Activated naive CD8-positive, alpha-beta T cell treated with anti-CD3 and anti-CD28 coated beads, Interleukin-2, amount 50 U/mL, for 16 hours (primary cell): ENCODE measurements at places on chromosomes 6 and 20.

GRCh38 chr6:145312481-145312880, 422.8 kb downstream of the EPM2A start:
- no peak for DNase-seq

- no peak for DNase-seq
These were observed 674 bp downstream of the MAPK14 start for GRCh38 chr6:36028088-36028876.

GRCh38 chr6:47159763-47160162, 117.6 kb upstream of the ADGRF1 start:
- DNase-seq = no peak

DNA sequence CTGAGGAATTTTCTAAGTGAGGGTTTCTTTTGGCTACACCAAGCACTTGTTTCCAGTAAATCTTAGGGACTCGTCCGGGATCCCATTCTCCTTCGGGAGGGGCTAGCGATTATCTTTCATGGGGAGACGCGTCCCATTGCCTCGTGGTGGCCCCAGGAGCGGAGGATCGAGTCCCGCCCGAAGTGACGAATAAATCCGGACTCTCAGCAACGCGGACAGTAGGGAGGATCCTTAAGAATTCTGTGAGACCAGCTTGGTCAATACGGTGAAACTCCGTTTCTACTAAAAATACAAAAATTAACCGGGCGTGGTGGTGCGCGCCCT, 69.1 kb upstream of the PRSS16 start:
- DNase-seq = no peak

DNA sequence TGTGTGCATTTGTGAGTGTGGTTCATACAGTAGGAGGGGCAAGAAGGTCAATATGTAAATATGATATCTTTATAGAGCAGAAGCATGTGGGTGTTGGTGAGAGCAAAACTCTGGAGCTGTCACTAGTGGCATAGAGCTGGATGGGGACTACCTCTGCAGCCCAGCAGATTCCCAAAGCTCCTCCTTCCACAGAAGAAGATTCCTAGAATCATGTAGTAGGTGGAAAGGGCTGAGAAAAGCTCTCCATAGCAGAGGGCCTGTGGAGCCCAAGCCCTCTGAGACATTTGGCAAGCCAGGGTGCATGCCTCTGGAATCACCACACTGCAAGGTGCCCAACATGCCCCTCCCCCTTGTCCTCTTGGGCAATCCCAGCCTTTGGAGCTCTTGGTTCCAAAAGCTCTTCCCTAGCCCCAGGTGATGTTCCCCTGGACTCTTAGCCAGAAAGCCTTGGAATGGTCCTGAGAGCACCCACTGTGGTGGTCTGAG, 233.2 kb downstream of the LRFN2 start:
- DNase-seq = no peak

DNA sequence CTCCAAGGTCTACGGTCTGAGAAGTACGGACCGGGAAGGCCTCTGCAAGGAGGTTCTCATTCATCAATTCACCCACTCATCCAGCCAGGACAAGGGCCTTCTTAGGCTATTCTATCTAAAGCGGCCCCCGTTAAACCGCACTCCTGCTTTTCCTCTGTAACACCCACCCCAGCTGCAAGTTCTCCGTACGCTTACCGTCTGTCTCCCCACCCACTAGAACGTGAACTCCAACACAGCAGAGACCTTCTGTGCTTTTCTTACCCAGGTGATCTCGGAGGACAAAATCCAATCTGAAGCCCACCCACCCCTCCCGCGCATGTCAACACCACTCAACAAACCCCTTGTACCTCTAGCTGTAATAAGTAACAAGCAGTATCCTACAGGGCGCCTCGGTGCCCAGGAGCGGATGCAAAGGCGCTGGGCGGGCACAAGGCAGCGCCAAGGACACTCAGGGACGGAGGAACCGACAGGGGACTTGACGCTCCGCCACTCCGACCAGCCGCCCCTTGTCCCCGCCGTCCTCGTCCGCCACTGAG, 351 bp downstream of the AURKA start:
- no peak for DNase-seq

DNA sequence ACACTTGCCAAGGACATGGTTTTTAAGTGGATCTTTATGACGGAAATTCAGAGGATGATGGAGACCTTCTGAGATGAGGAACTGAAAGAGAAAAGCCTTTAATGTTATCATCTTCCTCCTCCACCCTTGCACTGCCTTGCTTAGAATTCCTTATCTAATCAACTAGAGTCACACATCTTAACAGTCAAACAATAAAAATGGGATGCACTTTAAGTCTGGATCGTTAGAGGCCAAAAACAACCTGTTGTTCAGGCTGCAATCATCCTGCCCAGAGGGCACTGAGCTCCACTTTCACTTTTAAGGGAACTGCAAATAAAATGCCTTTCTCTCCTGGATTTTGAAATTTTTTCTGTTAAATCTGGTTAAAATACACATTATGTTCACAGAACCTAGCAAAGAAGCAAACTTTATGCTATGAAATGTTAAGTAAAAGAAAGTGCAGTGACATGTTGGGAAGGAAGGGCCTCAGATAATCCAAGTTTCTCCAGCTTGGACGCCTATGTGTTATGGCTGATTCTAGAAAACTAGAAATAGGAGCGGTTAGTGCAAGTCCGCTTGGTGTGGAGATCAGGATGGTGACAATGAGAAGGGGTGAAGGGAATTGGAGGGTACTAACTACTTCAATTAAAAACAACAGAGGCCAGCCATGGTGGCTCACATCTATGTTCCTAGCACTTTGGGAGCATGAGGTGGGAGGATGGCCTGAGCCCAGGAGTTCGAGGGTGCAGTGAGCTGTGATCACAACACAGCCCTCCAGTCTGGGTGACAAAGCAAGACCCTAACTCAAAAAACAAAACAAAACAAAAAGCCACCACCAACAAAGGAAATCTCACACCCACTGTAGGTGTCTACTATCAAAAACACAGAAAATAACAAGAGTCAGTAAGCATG, 66.4 kb upstream of the KIF13A start:
- no peak for DNase-seq

DNA sequence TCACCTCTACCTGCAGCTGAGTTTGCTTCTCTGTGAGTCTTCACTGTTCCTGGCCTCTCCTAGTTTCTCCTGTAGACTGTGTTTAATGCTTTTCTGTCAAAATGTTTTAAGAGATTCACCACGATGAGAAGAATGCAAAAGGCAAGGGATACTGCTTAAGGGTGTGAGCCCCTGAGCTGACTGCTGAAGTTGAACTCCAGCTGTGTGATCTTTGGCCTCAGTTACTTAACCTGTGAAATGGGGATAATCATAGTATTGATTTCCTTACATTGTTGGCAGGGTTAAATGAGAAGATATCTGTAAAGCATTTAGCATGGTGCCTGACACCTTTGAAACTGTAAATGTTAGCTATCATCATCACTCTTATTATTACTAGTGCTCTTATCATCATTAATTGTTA, 230.2 kb upstream of the MYLIP start:
- DNase-seq = no peak

- DNase-seq = no peak
These were observed 105.3 kb upstream of the BMP5 start for GRCh38 chr6:55980627-55981211.

DNA sequence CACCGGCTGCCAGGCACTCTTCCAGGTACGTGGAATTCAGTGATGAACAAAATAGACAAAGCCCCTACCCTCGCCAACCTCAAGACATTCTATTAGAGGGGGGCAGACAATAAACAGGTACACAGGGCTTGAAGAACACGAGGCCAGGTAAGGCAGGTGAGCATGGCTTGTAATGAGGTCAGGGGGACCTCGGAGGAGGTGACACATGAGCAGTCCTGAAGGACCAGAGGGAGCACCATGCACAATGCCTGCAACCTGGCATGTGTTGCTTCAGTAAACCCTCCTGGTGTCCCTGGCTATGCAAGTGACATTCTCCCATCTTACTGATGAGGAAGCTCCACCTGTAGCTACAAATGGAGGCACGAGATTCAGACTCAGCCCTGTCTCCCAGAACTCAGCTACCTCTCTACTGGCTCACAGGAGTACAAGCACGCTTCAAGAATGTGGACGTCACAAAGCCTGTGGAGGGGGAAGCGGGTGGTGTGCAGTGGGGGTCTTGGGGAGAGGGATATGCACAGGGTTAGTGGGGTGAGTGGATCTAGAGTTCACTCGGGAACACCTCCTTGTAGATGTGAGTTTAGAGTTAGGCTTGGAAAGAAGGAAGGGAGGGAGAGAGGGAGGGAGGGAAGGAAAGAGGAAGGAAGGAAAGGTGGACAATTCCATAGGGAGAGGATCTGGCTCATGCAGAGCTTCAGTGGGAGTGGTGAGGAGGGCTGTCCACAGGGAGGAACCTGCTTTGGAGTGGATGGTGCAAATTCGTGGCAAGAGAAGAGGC, 7.6 kb upstream of the MAPK13 start:
- no peak for DNase-seq

GRCh38 chr6:125667326-125667725, 82.1 kb upstream of the HEY2 start:
- DNase-seq = no peak

DNA sequence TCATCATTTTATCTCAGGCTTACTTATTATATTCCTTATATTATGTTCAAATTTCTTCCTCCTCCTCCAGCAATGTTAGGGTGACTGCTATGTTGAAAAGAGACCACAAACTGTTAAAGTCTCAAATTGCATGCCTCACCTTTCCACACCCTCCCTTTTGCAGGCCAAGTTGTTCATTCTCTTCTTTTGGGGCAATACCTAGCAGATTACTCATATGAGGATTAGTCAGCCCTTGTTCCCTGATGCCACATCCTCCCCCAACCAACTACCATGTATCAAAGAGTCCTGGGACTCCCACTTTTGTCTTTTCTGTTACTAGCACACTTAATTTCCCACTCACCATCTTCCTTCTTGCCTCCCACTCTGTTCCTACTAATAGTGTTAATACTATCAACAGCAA, 434.7 kb downstream of the BCKDHB start:
- no peak for DNase-seq

GRCh38 chr6:22149501-22150367, 147.1 kb downstream of the PRL start:
- no peak for DNase-seq

GRCh38 chr6:25369036-25369432, 89.9 kb downstream of the CARMIL1 start:
- no peak for DNase-seq

DNA sequence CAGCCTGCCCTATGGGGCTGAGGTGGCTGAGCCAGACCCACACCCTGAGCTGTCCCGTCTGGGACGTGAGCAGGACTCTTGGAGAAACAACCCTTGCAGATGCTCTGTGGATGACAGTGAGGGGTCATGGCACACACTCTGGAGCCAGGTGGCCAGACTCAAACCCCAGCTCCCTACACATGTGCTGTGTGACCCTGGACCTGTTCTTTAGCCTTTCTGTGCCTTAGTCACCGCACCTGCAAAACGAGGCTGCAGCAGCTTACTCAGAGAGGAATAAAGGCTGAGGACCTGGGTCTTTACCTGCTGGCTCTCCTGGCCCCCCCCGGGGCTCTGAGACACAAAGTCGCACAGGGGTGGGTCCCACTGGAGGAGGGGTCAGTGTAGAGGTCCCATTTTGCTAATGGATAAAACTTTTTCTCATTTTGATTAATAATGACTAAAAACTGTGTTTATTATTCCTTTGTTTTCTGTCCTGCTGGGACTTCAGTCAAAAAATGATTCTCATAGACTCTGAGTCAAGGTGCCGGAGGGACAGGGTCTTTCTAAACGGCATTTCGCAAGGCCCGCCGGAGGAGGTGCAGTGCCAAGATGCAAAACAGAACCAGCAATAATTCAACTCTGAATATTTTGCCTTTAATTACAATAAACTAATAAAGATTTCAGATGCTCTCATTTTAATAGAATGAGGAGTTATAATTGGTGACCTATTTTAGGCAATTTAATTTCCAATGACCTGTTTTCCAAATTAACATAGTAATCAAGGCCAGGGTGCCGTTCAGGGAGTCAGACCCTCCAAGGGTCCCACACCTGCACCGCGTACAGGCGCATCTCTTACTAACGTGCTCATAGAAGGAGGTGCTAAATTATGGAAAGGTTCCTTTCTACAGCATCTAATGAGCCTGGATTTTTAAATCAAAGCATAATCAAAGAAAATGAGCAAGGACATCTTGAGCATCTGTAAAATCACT, 62.4 kb downstream of the YTHDF1 start:
- no peak for DNase-seq

- no peak for DNase-seq
These were observed 365.6 kb downstream of the FARS2 start for GRCh38 chr6:5626727-5627426.

GRCh38 chr6:138803861-138804260, 8.0 kb downstream of the ECT2L start:
- no peak for DNase-seq

DNA sequence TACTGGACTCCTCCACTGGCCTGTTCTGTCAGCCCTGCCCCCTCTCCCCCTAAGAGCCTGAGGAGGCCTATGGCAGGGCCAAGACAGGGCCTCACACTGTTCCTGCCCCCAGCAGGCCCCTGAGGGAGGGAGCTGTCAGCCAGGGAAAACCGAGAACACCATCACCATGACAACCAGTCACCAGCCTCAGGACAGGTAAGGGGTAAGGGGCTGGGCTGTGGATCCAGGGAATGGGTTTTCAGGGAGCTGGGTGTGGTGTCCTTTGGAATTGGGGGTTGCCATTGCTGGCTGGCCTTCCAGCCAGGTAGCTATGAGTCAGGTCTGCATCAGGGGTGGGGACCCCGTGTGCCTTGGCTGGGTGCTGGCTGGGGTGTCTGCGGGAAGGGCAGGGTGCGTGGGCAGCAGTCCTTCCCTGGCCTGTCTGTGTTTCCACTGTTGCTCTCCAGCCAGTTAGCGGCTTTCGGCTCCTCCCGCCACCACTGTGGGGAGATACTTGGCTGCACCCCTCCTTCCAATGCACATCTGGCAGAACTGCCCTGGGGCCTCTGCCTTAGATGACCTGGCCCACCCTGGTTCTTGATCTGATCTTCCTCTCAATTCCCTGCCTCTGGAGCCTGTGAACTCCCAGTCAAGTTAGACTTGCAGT, 3.9 kb downstream of the SLC29A1 start:
- DNase-seq = no peak

GRCh38 chr6:70099732-70100131, 203.2 kb downstream of the COL9A1 start:
- DNase-seq = no peak

- no peak for DNase-seq
These were observed 181.1 kb upstream of the STXBP5 start for GRCh38 chr6:147023148-147023547.

DNA sequence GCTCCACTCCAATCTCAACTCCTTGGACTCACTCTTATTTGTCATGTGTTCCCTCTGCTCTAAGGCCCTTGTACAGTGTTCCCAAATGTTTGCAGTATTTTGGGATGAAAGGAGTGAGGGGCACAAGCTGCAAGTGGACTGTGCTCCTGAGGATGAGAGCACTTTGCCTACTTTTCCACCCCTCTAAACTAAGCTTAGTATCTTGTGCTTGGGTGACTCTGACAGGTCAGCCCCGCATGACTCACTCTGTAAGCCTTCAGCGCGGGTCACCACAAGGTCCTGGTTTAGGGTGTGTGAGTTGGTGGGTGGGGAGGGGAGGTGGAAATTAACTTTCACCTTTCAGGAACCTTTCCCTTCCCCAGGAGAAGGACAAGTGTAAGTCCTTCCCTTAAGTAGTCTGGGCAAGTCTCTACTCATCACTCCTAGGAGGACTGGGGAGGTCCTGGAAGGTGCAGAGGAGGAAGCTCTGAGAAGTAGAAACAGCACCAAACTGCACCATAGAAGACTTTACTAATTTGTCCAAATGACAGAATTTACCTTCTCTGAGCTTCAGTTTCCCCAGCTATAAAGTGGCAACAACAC, 68.8 kb upstream of the EPB41L1 start:
- DNase-seq = no peak

- DNase-seq = no peak
These were observed 117.0 kb downstream of the MAP3K7 start for GRCh38 chr6:90469906-90470305.

GRCh38 chr6:83044091-83044768, 21.4 kb downstream of the UBE3D start:
- DNase-seq = no peak
